ENCODE measurements at places on chromosomes 7 and 10.
A peak's percentile ranks its signal among the peaks of the same experiment; 100 is the strongest.

- peak; percentile 94 for DNase-seq
These were observed 67.6 kb downstream of the DOCK1 start for GRCh38 chr10:126972635-126973414.

DNA sequence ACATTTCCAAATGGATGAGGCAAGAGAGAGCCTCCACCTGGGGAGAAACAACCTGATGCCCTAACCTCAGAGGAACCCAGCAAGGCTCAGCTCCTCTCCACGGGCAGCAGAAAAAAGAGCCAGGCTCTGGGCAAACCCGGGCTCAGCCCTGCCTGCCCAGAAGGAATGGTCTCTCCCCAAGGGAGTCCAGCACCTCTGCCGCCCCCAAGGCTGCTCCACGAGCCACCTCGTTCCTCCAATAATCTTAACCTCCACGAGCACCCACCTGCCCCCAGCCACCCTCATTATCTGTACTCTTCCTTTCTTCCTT lies 154.2 kb downstream of the GRID1 start:
- no peak for DNase-seq

DNA sequence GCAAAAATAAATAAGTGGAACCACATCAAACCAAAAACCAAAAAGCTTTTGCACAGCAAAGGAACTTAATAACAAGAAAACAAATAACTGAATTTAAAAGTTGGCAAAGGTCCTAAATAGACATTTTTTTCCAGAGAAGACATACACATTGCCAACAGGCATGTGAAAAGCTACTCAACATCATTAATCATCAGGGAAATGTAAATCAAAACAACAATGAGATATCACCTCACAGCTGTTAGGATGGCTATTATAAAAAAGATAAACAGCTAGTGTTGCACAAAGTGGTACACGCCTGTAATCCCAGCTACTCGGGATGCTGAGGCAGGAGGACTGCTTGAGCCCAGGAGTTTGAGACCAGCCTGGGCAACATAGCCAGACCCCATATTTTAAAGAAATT lies 2.2 kb upstream of the SUN3 start:
- no peak for DNase-seq

DNA sequence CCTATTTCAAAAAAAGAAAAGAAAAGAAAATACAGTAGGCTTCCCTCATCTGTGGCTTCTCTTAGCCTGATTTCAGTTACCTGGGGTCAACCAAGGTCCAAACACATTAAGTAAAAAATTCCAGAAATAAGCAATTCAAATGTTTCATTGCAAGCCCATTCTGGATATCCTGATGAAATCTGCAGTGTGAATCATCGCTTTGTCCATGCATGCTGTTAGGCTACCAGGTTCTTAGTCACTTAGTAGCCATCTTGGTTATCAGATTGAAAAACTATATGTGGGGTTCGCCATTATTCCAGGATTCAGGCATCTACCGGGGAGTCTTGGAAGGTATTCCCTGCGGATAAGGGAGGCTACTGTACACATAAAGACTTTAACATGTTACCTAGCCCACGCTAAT lies 991 bp upstream of the FAM204A start:
- DNase-seq: no peak

DNA sequence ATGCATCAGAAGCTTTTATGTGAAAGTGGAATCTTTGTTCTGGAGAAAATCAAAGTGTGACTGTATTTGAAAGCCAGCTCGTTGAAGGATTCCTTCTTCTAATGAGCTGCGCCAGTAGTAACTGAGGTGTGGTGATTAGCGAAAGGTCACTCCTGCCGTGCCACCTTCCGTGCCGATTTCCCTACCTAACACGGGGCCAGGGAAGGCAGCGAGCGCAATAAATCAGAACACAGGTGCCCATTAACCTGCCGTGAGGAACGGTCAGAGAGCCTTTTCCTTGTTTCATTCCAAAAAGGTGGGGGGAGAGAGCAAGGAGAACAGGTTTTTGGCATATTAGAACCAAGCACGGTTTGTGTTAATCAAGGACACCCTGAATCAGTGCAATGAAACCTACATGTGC lies 258.0 kb downstream of the CELF2 start:
- DNase-seq: no peak

DNA sequence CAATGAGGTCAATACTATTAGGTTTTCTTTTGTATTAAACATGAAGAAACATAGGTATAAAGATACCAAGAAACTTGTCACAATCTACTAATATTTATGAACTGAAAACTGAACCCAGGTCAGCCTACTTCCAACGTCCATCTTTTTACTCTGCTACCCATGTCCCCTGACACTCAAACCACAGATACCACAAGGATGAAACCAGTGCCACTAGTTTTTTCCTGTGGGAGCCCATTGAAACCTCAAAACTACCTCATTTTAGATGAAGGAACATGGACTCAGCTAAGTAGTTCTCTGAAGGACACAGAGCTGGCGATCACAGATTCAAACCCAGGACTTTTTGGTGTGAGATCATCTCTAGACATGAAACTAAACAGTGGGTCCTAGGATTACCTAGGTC lies 6.8 kb downstream of the TET1 start:
- DNase-seq: no peak

- DNase-seq: no peak
These were observed 274.1 kb upstream of the COBL start for GRCh38 chr7:51590746-51591145.

- DNase-seq: no peak
These were observed 53.4 kb downstream of the NKX6-2 start for GRCh38 chr10:132732518-132732917.

- no peak for DNase-seq
These were observed 18.4 kb downstream of the PPIA start for GRCh38 chr7:44814919-44815318.

All from kidney glomerular epithelial cell (primary cell).